ENCODE measurements at places on chromosomes 6 and 20.
A peak's percentile ranks its signal among the peaks of the same experiment; 100 is the strongest.

DNA sequence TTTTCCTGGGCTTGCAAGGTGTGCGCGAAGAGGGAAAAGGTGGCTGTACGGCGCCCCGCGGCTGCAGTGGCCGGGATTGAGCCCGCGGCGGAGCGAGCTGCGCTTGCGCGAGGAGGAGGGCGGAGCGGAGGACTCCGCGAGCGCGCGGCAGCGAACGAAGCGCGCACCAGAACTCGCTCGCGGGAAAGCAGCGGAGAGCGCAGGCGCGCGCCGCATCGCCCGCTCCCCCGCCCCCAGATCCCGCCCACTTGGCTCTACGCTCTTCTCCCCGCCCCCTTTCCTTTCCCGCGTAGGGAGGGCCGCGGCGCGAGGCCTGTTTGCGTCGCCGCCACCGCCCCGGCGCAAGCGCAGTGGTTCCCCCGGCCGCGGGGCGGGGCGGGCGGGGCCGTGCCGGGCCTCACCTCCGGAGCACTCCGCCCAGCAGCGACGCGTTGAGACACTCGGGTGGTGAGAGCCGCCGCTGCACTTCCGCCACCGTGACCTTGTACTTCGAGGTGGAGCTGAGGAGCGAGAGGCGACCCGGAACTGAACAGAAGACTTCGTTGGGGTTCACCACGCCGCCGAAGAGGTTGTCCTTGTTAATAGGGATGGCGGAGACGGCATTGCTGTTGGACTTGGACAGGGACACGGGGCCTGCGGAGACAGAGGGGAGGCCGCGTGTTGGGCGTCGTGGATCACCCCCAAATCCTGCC, 10.6 kb downstream of the TFAP2A start:
- DNase-seq, result peak; percentile 92

DNA sequence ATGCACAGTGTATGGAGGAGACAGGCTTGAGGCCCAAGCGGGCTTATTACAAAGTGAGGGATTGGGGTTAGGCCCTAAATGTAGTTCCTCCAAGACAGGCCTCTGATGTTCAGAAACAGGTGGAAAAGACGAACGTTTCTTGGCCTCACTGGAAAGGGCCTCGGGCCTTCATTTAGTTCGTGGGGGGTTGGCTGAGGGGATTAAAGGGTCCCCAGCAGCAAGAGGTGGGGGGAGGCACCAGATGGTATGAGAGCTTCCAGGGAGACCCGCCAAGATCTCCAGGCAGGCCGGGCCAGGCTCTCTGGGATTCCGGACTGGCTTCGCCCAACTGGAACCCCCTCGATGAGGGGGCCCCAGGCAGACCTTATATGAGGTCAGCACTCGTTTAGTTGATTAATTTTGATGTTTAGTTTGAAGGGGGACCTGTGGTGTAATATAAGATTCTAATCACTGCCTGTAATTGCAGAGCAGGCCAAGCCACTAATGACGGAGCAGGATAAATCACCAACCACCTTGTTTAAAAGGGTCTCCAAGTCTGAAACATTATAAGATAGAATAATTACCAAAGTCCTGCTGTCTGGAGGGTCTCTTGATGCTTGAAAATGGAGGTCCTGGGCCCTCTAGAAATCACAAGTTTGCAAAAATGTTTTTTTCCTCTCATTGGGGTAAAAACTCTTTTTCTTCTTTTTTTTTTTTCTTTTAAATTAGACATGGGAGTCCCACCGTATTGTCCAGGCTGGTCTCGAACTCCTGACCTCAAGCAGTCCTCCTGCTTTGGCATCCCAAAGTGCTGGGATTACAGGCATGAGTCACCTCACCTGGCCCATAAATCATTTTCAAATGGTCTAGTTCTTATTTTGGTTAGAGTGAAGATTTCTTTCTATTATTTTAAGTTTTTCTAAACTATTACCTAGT, 2.2 kb downstream of the HMGA1 start:
- DNase-seq, result no peak

DNA sequence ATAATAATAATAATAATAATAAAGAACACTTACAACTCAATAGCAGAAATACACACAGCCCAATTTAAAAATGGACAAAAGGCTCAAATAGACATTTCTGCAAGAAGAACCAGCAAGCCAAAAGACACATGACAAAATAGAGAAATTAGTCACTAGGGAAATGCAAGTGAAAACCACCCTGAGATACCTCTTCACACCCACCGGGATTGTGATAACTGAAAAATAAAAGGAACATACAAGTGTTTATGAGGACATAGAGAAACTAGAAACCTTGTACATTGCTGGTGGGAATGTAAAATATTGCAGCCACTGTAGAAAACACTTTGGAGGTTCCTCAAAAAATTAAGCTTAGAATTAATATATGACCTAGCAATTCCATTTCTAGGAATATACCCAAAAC, 59.2 kb downstream of the ZDHHC14 start:
- DNase-seq, result no peak

GRCh38 chr6:48474830-48475229, 363.8 kb upstream of the PTCHD4 start:
- DNase-seq, result no peak

DNA sequence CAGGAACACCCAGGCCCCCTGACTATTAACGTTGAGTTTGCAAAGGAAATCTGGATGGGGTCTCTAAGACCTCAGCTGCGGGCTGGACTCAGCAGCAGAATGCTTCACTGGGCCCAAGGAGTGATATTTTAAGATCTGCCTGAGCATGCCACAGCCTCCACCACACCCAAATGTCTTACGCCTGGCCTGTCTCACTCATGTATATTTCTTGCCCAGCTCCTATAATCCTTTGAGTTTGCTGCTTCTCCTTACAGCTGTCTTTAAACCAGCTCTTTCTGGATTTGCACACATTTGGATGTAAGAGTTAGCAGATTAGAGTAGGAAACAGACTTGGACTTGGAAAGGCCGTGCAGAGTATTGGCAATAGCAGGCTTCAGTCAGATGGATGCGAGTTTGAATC, 16.4 kb downstream of the CASS4 start:
- no peak for DNase-seq

- DNase-seq, result no peak
Measured at GRCh38 chr6:134936931-134937330, 13.0 kb downstream of the ALDH8A1 start.

DNA sequence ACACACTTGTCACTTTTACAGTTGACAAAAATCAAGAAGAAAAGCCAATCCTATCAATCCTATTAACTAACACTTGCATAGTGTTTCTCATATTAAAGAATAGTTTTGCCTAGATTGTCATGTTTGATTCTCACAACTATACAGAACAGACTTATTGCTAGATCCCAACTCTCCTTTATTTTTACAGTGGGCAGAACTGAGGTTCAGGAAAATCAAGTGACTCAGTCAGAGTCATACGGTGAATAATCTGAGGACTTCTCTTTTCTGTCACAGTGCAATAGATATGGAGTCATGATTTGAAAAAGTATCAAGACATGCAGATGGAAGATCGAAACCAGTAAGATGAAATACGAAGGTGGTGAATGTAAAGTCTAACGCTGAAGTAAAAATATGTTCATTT, 195.1 kb upstream of the CITED2 start:
- no peak for DNase-seq

- no peak for DNase-seq
Measured at GRCh38 chr6:157503018-157503747, 122.2 kb downstream of the ZDHHC14 start.

DNA sequence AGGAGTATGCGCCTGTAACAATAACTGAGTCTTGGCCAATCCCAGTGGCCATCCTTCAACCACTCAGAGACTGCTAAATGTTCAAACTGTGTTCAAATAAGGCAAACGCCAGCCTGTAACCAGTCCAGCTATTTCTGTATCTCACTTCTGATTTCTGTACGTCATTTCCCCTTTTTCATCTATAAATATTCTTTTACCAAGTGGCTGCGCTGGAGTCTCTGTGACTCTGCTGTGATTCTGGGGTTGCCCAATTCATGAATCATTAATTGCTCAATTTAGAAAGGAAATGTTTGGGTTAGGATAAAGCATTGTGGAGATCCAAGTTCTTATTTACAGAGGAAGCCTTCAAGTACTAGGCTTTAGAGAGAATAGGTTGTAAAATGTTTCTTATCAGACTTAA, 89.8 kb upstream of the UST start:
- no peak for DNase-seq

DNA sequence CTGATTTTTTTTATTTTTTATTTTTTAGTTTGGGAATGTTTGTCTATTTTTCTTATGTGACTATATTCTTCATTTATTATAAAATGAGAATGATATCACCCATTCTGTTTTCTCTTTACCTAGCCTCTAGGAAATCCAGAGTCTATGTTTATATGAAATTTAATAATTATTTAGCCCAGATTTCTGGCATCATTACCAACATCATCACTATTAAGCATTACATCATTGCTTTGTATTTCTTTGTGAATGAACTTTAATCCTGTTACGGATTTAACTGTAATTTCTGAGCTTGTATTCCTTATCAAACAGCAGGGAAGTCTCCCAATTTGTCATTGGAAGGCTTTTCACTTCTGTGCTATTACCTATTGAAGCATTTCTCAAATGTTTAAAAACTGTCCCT, 72.7 kb upstream of the NOX3 start:
- no peak for DNase-seq

DNA sequence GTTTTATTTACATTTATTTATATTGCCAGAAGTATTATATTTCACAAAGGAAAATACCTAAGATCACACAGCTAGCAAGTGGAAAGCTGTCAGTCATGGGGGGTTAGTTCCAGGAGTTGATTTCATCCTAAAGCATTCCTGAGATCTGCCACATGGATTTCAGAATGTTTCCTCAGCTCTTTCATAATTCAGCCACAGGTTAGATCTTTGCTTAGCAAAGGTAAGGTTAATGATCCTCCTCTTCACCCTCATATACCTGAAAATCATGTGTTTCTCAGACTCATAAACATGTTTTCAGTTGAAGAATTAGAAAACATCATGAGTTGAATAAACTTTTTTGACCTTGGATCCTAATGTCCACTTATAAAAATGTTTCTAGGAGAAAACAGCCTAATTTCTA, 215.4 kb downstream of the ARHGAP18 start:
- no peak for DNase-seq

- DNase-seq, result no peak
Measured at GRCh38 chr20:56032251-56032650, 26.9 kb upstream of the CBLN4 start.

DNA sequence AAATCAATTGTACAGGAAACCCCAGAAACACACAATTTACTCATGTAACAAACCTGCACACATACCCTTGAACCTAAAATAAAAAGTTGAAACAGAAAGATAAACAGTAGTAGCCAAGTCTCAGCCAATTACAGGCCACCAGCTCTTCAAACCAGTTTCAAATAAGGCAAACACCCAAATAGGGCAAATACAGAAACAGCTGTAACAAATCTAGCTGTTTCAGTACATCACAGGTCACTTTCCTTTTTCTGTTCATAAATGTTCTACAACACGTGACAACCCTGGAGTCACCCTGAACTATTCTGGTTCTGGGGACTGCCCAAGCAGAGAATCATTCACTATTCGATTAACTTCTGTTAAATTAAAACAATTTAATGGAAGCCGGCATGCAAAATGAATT, 329.0 kb downstream of the GJA1 start:
- DNase-seq, result no peak

DNA sequence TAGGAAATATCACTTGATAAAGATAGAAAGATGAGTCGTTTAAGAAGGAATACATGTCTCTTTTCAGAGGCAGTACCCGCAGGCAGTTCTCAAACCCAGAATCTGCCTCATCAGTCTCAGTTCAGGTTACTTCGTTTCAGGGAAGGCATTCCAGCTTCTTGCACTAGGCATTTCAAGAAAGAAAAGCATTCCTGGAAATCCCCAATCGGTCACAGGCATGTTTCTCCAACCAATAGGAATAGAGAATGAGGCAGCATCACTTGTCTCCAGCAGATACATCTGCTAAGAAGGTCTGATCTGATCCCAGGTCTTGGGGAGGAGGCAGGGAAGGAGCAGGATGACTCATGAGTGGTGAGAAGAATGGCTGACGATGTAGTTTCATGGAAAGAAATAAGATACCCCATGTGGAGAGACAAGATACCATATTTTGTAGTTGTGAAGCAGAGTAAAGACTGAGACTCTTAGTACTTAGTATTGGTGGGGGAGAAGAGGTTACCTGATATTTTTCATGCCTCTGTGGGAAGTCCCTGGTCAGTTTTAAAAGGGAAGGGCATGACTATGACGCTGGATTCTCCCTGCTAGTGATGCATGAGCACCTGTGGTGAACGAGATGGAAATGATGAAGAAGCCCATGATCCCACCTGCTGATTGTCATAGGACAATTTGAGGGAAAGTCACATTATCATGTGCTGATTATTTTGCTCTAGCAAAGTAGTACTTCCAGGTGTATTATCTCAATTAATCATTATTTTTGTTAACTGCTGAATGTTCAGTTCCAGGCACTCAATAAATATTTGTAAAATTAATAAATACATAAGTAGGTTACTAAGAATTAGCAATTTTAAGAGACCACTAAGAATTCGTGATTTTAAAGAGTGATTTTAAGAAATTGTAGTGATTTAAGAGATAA, 20.3 kb upstream of the HLA-DRB1 start:
- no peak for DNase-seq

GRCh38 chr20:62638055-62638570, 4.2 kb upstream of the SLCO4A1 start:
- DNase-seq, result no peak

- DNase-seq, result no peak
Measured at GRCh38 chr20:62014488-62014775, 51.2 kb downstream of the TAF4 start.

DNA sequence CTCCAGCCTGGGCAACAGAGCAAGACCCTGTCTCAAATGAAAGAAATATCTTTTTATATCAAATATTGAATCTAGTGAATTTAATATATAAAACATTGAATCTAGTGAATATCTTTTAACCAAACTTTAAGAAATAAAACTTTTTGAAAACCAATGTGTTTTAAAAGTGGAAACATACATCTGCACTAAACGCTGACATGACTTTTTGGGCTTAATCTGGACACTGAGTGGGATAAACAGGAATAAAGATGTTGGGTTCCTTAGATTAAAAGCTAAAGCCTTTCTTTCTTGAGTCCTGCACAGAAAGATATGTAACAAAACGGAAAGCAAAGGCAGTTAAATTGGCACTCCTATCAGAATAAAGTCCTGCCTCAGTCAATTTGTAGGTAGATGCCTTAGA, 190.2 kb downstream of the ARHGAP18 start:
- DNase-seq, result no peak

DNA sequence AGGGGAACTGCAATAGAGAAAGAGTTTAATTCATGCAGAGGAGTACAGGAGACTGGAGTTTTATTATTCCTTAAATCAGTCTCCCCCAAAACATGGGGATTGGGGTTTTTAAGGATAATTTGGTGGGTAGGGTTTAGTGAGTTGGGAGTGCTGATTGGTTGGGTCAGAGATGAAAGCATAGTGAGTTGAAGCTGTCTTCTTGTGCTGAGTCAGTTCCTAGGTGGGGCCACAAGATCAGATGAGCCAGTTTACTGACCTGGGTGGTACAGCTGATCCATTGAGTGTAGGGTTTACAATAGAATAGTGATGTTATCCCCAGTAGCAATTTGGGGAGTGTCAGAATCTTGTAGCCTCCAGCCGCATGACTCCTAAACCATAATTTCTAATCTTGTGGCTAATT, 29.1 kb downstream of the GPX6 start:
- DNase-seq, result no peak

Measured in posterior cingulate gyrus (tissue), 11 donors.